Activated naive CD8-positive, alpha-beta T cell treated with anti-CD3 and anti-CD28 coated beads, Interleukin-2, amount 10 ng/mL, durations not matched to agents 7 days and 5 days (primary cell): ENCODE measurements at places on chromosomes 5 and 9. TPM values are rescaled to one million over a fixed set of nuclear protein-coding genes. Genes with fewer than 3 reads are reported as not detected.

DNA sequence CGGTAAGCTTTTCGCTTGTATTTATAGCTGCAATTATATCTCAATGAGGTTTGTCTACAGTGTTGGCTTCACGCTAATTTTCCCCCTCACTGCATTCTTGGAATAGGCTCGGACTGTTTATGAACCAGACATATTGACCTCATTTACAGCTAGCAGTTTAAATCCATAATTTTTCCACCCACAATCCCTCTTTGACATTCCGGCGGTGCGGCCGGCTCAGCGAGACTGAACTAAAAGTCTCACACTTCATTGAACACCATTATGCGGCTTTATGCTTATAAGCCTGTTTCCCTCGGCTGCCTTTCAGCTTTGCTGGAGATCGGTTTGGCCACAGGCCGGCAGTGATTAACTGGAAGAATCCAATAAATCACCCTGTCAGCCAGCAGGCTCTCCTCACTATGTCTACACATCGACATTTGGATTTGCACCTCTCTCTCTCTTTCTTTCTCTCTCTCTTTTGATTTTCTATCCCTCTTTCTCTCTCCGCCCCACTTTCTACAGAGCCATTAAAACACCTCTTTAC is 315.0 kb upstream of the TLE4 start:
- H3K27me3 ChIP-seq: no peaks in the 10 kb centered on the region
- no peaks in the 10 kb centered on the region for H3K36me3 ChIP-seq
- no peak overlapping the region for H3K27ac ChIP-seq
- H3K4me1 ChIP-seq: no peaks in the 10 kb centered on the region
- no peak overlapping the region for H3K4me3 ChIP-seq

- H3K4me3 ChIP-seq: no peak overlapping the region
- H3K27me3 ChIP-seq: peaks cover 10% of the 10 kb centered on the region
- H3K4me1 ChIP-seq: peaks cover 27% of the 10 kb centered on the region
- H3K27ac ChIP-seq: no peak overlapping the region
- peaks cover 6% of the 10 kb centered on the region for H3K36me3 ChIP-seq
Observed at GRCh38 chr9:69811351-69811868, 9.2 kb upstream of the CFAP95 start.

GRCh38 chr9:79742110-79742721 is 170.5 kb downstream of the TLE4 start:
- H3K27me3 ChIP-seq: peaks cover 3% of the 10 kb centered on the region
- no peaks in the 10 kb centered on the region for H3K36me3 ChIP-seq
- no peak for DNase-seq

DNA sequence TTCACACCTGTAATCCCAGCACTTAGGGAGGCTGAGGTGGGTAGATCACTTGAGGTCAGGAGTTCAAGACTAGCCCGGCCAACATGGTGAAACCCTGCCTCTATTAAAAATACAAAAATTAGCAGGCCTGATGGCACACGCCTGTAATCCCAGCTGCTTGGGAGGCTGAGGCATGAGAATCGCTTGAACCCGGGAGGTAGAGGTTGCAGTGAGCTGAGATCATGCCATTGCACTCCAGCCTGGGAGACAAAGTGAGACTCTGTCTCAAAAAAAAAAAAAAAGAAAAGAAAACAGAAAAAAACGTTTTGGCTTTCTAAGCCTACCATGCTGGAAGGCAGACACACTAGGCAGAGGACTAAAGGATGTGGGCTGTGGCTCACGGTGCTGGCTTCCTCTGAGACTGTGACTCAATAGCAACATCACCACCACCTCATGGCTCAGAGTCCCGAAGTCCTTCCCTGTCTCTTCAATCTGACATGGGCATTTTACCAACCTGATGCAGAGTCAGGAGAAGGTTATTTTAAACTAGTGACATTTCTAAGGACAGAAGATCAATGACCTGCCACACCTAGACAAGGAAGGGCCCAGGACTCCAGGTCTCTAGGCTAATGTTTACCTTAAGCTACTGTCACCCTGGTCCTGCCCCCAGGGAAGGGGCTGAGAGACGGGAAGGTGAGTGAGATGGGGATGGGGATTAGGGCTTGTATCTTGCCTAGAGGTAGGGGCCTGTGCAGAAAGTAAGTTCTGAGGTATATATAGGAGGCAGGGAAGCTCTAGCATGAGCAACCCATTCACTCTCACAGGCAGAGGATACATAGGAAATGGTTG is 3.7 kb downstream of the ECSCR start:
- H3K27ac ChIP-seq: peak overlapping the region; percentile 87
- H3K36me3 ChIP-seq: no peaks in the 10 kb centered on the region
- DNase-seq: peak; percentile 65
- H3K27me3 ChIP-seq: peaks cover 12% of the 10 kb centered on the region

ANKRD31 gene
- total RNA-seq: 0.51 TPM
